ENCODE measurements at places on chromosomes 13 and 19.

- no peak for DNase-seq
Observed at GRCh38 chr19:12425236-12425887, 15.5 kb downstream of the ZNF443 start.

DNA sequence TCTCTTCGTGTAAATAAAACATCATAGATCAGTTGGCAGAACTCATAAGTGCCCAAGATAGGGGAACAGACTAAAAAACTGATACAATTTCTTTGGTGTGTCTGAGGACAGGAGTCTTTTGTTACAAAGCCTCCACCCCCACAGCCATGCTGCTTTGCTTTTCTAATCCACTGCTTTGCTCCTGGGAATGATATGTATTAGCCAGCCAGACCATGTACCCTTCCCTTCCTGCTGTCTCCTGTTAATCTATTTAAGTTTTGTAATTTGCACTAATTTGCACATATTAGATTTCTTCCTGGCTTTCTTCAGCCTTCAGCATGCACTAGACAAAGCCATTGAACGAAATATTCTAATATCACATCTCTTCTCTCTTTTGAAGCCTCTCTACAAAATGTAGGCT lies 130.5 kb downstream of the MAB21L1 start:
- DNase-seq, result no peak

DNA sequence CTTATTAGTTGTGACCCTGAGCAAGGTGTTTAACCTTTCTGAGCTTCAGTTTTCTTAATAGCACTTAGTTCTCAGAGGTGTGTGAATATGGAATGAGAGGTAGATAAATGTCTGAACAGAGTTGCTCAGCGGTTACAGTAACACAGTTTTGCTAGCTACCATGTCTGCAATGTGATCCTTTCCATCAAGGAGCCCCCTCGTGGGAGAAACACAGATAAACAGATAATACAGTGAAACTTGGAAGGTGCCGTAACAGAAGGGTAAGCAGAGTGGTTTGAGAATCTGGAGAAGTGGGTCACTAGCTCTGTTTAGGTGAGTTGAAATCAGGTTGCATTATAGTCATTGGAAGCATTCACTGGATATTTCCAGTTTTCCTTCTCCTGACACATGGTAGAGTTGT lies 38.9 kb downstream of the IRS2 start:
- no peak for DNase-seq

DNA sequence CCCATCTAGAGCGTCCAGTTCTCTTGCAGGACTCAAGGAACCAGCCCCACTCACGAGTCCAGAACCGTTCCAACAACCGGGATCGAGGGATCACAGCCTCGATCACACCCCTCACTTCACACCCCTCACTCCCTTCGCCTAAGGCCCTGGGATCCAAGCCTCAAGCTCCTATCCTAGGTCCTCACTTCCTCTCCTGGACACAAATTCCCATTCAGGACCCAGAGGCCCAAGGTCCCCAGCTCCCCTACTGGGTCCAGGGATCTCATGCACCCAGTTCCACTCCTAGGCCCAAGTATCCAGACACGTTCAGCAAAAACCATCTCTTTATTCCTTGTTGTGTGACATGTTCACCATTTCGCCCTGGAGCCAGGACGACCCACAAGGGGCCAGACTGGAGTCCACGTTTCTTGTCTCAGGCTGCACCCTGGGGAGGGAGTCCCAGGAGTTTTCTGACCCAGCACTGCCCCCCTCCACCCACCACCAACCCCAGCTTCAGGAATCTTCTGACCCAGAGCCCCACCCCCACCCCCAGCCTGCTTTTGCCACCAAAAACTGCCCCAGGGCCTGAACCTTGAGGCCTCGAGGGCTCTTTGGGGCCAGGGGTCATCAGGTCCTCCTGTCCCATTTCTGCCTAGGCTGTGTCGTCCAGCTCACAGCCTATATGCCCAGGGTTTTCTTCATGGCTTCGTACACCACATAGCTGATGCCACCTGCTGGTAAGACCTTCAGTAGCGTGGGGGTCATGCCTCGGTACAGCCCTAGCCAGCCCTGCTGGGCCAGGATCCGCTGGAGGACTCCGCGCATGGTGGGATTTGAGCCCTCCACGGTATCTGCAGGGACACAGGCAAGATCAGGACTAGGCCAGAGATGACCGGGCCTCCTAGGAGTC lies 1.4 kb upstream of the KHSRP start:
- no peak for DNase-seq

GRCh38 chr13:30403456-30403855 lies 18.8 kb upstream of the UBE2L5 start:
- no peak for DNase-seq

- no peak for DNase-seq
Observed at GRCh38 chr19:2577722-2578335, 101.9 kb downstream of the GADD45B start.

DNA sequence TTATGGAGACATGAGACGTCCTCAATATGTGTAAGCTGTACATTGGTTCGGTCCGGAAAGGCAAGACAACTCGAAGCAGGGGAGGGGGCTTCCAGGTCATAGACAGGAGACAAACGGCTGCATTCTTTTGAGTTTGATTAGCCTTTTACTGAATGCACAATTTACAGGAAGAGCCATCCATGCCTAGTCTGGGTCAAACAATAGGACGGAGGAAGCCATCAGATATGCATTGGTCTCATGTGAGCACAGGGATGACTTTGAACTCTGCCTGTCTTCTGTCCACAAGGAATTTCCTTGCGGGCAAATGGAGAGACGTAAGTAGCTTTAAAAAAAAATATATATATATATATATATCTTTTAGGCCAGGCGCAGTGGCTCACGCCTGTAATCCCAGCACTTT lies 1.9 kb upstream of the CCNP start:
- DNase-seq, result no peak

DNA sequence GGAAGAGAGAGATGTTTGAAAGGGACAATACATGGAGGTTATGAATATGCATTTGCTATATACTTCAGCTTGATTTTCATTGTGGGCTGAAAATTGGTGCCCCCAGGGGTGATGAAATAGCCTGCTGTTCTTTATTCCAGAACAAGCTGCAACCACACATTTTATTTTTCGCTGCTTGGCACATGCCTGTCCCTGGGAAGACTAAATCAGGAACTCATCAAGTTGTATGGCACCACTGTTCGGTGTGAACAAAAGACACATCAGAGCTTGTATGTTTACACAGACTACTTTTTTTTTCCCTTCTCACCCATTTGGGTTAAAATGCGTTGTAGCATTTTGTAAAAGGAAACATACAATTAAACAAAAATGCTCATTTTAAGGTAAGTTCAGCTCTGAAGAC lies 230.7 kb downstream of the NALCN start:
- no peak for DNase-seq

DNA sequence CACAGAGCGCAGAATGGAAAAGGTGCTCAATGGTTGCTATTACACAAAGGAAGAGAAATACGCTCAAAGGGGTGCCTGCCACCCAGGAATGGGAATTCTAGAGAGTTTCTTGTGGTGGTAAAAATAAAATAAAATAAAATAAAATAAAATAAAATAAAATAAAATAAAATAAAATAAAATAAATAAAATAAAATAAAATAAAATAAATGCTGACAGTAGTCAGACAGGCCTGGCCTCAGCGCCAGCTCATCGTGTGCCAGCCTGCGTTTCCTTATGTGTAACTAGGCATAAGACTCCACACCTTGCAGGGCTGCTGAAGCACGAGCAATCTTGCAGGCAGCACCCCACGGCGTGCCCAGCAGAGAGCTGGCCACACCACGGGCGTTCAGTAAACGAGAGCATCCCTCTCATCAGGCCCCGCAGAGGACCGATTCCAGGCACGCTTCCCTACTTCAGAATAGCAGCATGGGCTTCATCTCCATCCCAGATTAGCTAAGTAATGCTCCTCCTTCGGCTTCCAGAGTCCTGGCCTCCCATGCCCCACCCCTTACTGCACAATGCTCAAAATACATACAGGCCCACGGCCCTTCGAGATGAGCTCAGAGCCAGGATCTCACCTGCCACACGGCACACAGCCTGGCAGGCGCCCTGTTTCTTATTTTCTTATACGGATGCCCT lies 5.6 kb downstream of the NAPA start:
- DNase-seq, result no peak

DNA sequence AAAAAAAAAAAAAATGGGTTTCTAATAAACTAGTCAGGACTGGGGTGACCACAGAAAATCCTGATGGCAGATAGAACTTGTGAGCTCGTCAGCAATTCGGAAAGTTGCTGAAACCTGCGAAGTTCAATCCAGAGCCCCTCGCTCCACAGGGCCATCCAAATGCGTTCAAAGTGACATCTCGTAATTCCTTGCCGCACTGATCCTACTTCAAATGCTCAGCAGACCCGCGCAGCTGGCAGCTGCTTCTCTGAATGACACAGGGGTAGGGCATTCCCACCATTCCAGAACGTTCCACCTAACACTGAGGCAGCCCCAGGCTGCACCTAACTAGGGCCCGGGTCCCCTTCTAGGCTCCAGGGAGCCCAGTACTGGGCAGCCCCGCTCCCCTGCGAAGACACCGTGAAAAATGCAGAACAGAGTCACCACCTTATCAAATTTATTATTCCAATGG lies 4.8 kb upstream of the DAPK3 start:
- no peak for DNase-seq

DNA sequence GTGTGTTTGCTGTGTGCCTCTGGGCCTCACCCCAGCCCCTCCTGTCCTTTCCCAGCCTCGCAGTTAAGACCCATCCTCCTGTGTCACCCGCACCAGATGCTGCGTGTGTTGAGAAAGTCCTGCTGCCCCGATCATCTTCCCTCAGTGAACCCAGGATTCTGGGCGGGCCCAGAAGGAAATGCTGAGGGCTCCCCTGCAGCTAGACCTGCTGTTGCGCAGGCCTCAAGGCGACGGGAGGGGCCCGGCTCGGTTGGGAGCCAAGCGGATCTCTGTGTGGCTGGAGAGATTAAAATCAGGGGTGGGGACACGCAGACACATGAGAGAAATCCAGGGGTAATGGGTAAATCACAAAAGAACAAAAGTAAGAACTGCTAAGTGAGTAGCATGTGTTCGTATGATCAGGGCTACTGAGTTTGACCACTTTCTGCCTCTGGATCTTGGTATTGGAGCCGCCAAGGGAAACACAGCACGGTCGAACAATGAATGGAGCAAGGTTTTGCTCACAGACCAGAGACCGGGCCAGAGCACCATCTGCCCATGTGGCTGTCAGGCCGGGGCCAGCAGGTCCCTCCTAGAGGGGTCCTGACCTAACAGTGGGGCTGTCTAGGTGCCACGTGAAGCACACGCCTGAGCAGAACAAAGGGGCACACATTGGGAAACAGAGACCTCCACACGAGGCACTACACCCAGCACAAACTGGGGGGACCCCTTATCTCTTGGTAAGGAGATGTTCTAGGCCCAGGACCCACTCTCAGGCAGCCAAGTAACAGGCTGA lies 7.1 kb downstream of the ZSCAN1 start:
- DNase-seq, result no peak

- no peak for DNase-seq
Observed at GRCh38 chr19:17200408-17201079, 14.6 kb upstream of the USE1 start.

GRCh38 chr19:36198119-36198518 lies 16.3 kb downstream of the ZNF565 start:
- DNase-seq, result no peak

DNA sequence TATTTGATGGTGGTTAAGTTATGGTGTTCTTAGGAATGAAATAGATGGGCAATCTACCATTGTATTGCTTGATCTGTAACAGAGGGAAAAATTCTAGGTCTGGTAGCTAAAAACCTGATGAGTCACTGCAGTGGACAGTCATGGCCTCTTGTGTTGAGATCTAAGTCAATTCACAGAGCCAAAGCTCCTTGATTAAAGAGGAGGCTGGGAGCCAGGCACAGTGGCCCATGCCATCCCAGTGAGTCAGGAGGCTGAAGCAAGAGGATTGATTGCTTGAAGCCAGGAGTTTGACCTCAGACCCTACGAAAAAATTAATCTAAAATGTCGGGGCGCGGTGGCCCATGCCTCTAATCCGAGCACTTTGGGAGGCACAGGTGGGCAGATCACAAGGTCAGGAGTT lies 67.1 kb upstream of the KPNA3 start:
- no peak for DNase-seq

GRCh38 chr19:2494447-2495129 lies 18.7 kb downstream of the GADD45B start:
- no peak for DNase-seq

DNA sequence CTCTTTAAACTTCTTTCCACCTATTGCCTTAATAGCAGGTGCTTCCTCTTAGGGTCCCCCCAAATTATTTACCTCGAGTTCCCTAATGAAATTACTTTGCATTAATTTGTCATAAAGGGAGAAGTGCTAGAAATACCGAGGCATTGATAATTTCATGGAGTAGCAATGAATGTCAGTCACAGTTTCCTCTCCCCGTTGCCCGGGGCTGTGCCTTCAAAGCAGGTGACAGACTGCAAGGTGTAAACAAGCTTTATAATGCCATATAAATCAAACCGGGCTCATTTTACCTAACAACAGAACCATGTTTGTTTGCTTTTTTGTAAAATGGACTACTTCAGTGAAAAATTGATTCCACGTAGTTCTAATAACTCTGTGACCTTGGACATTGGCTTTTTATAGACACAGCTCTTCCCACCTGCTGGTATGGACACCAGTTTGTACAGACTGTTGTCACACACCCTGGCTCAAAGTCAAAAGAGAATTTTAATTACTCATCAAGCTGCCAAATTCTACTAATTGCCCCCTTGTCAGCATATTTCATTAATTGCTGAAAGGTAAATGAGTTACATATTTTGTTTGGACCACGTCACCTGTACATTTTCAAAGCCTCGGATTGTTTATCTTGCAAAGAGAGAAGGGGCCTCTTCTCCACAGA lies 171.1 kb downstream of the STK24 start:
- no peak for DNase-seq

GRCh38 chr13:71785361-71785760 lies 81.6 kb downstream of the DACH1 start:
- no peak for DNase-seq

- no peak for DNase-seq
Observed at GRCh38 chr19:5006201-5006600, 37.3 kb downstream of the KDM4B start.

DNA sequence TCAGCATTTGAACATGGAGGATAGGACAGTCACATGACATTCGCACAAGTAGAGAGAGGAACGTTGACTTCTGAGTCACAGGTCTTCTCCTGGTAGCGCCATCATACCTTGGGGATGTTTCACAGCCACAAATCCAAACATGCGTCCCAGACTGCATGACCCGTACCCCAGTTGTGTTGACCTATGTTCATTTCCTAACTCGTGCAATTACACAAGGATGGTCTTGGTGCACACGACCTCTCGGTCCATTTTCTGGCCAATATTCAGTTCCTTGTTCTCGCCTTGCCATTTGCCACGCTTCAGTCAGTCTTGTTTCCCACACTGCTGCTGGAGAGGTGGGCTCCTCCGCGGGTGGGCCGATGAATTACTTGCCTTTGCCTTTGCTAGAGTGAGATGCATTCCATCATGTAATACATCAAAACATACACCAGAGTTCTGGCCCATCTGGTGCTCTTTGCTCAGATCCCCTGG lies 87.3 kb downstream of the COL4A2 start:
- no peak for DNase-seq

GRCh38 chr13:51923983-51924539 lies 62.3 kb downstream of the CCDC70 start:
- no peak for DNase-seq

- no peak for DNase-seq
Observed at GRCh38 chr13:55653497-55653896, 1487.2 kb upstream of the PRR20A start.
